NCI-H446 (cell line): ENCODE measurements at places on chromosomes 1 and 21.

- DNase-seq, result no peak
Observed at GRCh38 chr21:44845418-44846223, 27.8 kb upstream of the SUMO3 start.

GRCh38 chr1:183838221-183838620, 33.3 kb downstream of the RGL1 start:
- DNase-seq, result no peak

GRCh38 chr1:9235096-9235459, 504 bp downstream of the H6PD start:
- DNase-seq, result peak; percentile 17

DNA sequence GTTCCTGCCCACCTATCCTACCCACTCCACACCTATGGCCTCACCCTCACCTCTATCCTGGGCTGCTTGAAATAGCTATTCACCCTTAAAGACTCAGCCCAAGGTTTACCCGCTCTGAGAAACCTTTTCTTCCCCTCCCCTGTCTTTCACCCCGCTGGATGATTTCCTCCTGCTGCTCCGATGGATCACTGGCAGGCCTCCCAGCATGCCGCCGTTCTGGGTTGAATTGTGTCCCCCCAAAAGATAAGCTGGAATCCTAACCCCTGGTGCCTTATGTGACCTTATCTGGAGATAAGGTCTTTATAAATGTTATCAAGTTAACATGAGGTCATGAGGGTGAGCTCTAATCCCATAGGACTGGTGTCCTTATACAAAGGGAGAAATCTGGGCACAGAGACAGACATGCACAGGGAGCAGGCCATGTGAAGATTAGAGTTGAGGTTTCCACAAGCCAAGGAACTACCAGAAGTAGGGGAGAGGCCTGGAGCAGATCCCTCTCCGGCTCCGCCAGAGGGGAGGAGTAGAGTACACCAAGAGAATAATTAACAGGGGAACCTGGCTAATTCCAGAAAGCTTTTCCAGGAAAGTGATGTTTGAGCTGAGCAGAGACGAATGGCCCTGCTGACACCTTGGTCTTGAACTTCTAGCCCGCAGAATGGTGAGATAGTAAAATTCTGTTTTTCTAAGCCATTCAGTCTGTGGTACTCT, 110.0 kb upstream of the SERBP1 start:
- no peak for DNase-seq

- no peak for DNase-seq
Observed at GRCh38 chr1:119293797-119294196, 74.8 kb upstream of the HAO2 start.

GRCh38 chr1:21350202-21350885, 60.1 kb upstream of the ECE1 start:
- no peak for DNase-seq

GRCh38 chr1:62068416-62068843, 126.2 kb upstream of the L1TD1 start:
- DNase-seq, result no peak

DNA sequence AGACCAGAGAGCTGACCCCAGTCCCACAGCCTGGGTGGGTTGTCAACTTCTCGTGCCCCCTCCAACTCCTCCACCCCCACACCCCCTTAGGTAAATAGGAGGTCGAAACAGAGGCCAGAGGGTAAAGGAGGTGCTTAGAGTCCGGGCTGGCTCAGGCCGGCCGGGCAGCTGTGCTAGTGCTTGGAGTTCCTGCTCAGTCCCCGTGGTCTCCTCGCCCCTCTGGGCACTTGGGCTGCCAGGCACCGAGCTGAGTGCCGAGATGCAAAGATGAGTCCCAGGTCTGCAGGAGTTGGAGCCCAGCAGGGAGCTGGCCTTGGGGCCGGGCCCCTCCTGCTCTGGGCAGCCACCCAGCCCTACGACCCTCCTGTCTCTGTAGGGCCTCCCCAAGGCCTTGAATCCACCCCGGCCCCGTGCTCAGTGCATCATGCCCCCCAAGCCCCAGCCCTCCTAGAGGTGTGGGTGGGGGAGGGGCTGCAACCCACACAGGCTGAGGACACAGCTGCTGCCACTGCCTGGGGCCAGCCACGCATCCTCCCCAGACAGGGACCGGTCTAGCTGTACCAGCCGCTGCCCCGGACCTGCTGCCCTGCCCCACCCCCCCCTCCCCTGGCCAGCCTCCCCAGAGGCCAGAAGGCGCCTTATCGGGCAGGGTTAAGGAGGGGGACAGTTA, 1.9 kb downstream of the SMIM1 start:
- no peak for DNase-seq

- no peak for DNase-seq
Observed at GRCh38 chr1:10839188-10839770, 42.8 kb upstream of the CASZ1 start.

DNA sequence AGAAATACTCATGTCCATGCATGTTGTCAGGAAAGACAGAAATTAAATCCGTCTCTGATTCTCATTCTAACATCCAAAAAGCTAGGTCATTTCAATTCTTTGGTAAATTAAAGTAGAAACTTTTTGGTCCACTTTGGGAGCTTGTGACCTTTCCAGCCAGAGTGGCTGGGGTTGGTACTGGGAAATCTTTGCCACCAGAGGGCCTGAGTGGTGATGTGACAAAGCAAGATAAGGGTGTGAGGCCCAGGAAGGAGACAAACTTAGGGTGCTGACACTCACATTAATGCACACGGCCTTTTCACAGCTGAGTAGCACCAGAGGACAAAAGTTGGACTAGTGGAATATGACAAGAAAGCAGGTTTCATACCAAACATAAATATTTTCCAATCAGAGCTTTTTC, 144.3 kb downstream of the DNM3 start:
- DNase-seq, result no peak

DNA sequence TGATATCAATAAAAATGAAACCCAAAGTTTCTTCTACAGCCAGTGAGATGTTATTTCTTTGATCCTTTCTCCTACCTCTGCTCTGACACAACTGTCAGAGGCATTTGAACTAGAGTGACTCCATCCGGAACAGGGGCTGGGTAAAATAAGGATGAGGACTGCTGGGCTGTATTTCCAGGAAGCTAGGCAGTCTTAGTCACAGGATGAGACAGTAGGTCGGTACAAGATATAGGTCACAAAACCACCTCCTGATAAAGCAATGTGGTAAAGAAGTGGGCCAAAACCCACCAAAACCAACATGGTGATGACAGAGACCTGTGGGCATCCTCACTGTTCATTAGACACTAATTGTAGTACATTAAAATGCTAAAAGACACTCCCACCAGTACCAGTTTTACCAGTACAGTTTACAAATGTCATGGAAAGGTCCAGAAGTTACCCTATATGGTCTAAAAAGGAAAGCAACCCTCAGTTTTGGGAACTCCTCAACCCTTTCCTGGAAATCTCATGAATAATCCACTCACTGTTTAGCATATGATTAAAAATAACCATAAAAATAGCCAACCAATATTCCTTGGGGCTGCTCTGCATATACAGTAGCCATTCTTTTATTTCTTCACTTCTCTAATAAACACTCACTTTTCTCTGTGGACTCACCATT, 96.7 kb downstream of the GABPA start:
- DNase-seq, result no peak

- DNase-seq, result no peak
Observed at GRCh38 chr1:29090937-29091618, 32.6 kb downstream of the TMEM200B start.

DNA sequence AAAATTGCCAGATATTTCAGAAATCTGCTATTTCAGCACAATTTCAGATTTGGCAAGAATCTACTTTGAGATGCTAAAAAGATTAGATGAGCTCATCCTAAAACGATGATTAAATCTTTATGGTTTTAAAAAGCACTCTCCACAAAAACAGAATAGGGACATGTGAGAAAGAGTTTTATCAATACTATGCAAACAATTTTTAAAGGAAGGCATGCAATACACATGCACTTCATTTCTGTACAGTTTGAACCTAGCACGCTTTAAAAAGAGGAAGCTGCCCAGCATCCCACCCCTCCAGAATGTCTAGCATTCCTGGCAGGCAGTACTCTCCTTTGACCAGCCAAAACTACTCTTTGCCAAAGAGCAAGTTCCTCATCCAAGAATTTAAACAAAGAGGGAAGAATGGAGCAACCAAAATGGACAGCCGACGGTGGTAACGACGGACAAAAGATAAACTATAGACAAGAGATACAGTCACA, 1.3 kb downstream of the ARHGAP29 start:
- DNase-seq, result no peak

DNA sequence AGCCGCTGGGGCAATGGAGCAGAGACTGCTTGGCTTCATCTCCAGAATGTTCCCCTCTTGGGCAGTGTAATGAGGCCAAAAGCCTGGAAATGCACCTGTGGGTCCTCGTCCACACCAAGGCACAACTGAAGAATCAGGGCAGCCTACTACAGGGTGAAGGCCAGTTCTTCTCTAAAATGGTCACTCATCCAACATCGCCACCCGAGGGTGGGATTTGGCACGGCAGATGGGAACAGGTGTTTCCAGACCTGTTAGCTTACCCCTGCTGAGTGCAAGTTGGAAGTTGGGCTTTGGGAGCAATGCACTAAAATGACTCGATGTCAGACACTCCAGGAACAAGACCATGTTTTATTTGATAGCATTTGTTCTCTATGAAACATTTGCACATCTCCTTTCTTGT, 543.7 kb downstream of the NPHP4 start:
- no peak for DNase-seq

GRCh38 chr1:10934150-10934818, 78.2 kb upstream of the TARDBP start:
- DNase-seq, result no peak

GRCh38 chr1:177567393-177567792, 396.6 kb downstream of the BRINP2 start:
- DNase-seq, result no peak

DNA sequence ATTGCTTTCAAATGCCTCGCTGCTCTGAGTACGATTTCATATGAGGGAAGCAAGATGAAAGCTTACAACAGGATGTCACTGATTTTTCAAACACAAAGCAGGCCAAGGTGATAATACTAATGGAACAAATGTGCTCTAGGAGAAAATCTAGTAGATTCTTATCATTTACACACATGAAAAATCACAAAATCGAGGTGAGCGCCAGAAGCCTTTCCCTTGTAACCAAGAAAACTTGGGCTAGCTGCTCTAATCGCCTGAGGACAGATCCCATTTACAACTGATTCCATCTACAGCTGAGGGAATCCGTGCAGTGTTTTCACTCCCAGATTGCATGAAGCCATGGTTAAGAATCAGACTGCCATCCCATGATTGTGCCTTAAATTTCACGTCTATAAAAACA, 117.5 kb downstream of the TM2D1 start:
- no peak for DNase-seq

GRCh38 chr1:179818743-179819173, 58.8 kb downstream of the TOR1AIP2 start:
- no peak for DNase-seq

GRCh38 chr21:41217671-41218385, 49.9 kb downstream of the BACE2 start:
- DNase-seq, result no peak

DNA sequence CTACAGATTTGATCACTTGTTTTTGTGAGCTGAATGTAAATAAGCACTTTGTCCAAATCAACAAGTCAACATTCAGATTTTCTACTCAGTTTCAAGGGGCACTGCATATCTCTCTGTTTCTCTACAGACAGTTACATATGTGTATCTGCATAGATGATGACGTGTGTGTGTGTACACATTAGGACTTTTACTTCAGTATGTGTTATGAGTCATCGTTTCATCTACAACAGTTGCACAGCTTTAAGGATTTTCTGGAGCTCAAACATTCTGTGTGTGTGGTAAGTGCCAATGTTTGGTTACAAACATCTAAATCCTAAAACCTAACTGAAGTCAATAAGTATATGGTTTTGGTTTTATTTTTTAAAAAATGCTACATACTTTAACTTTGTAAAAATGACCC, 494.5 kb upstream of the PBX1 start:
- DNase-seq, result no peak

- no peak for DNase-seq
Observed at GRCh38 chr1:14321422-14321821, 277.1 kb upstream of the KAZN start.

GRCh38 chr21:28342212-28342810, 650.4 kb downstream of the LTN1 start:
- DNase-seq, result no peak

DNA sequence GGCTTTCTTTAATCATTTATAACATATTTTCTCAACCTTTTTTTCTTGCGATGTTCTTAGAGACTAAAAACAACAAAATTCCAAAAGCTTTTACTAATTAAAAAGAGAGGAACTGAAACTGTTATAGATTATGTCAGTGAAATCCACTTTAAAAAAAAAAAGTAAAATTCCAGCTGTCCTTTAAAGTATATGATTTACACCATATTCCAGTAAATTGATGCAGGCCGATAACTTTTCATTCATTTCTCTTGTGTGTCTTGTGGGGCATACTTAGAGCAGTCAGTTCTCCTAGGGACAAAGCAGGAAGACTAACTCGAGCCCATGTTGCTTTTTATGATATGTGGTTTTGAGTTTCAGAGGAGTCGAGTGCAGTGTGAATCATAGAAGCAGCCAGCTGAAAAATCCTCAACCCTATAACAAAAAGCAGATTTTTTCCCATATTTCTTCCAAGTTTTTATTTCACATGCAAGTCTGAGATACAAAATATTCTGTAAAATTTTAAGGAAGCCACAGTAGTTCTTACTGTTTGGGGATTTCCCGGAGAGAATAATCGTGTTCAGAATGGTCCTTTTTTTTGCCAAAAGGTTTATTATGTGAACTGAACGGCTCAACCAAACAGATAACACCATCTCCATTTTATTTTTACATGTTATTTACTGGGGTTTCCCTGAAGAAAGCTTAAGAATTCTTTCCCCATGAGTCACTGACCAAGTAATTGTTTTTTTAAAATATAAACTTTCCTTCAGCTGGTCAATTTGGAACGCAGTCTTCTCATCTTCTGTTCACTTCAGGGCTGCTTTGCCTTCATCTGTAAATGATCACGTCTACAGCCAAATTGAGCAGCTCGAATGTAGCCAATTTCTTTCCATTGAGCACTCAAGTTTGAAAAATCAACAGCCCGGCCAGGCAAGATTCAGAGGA, 77.0 kb upstream of the C1orf105 start:
- peak; percentile 95 for DNase-seq

- peak; percentile 52 for DNase-seq
Observed at GRCh38 chr1:233668725-233669294, 54.9 kb downstream of the KCNK1 start.

- DNase-seq, result no peak
Observed at GRCh38 chr21:14959343-14959742, 105.5 kb downstream of the NRIP1 start.

GRCh38 chr1:212677136-212677535, 22.5 kb downstream of the BATF3 start:
- DNase-seq, result no peak

DNA sequence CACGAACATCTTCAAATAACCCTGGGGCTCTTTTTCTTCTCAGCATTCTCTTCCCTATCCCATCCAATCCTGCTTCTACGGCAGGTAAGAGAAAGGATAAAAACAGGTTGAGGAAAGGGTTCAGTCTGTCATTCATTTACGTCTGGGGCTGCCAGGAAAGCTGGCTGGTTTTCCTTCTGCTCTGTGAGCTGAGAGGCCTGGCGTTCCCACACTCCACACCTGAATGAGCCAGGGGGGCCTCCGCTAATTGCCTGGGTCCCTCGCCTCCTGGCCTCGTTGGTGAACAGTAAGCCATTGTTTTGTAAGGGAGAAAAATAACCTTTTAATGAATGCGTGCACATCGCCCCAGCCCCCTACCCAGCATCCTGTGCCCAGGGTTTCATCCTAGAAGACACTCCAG, 70.8 kb upstream of the SIM2 start:
- no peak for DNase-seq

GRCh38 chr1:107244709-107245500, 104.1 kb downstream of the NTNG1 start:
- DNase-seq, result no peak

GRCh38 chr1:181743878-181744312, 260.6 kb downstream of the CACNA1E start:
- peak; percentile 54 for DNase-seq

GRCh38 chr1:219359126-219359525, 185.4 kb downstream of the LYPLAL1 start:
- no peak for DNase-seq
